ENCODE measurements at places on chromosomes 2 and 18.

- DNase-seq: no peak
Measured at GRCh38 chr2:35891936-35892335, 463.6 kb upstream of the CRIM1 start.

DNA sequence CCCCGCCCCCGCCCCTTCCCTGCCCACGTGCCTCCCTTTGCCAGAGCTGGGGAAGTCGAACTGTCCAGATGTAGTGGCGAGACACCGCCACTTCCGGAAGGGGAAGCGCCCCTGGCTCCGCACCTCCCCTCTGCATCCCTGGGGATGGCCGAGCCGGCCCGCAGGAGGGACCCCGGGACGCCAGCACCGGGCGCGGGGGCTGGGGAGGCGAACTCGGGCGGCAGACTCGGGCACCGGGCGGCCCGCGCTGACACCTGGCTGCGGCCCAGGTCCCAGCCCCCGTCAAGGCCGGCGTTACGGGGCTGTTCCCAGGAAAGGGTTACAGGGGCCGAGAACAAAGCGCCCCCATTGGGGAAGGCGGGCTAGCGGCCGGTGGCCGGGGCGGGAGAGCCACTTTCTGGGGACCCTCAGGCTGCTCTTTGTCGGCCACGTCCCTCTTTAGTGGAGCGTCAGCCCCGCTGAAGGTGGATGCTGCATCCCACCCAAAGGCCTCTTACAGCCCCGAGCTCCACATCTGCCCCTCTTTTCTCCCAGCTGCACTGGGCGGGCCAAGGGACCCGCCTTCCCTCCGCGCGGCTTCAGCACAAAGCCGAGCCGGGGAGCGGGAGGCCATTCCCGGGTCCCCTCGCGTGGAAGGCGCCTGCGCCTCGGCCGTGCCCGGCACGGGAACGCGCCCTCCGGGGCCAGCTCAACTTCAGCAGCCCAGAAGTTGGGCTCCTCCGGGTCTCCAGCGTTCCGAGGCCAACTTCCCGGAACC lies 1.3 kb downstream of the SDC1 start:
- peak; percentile 40 for DNase-seq

- DNase-seq: peak; percentile 5
Measured at GRCh38 chr2:56801214-56801613, 617.4 kb downstream of the CCDC85A start.

- DNase-seq: peak; percentile 86
Measured at GRCh38 chr2:40371525-40372282, 80.2 kb downstream of the SLC8A1 start.

DNA sequence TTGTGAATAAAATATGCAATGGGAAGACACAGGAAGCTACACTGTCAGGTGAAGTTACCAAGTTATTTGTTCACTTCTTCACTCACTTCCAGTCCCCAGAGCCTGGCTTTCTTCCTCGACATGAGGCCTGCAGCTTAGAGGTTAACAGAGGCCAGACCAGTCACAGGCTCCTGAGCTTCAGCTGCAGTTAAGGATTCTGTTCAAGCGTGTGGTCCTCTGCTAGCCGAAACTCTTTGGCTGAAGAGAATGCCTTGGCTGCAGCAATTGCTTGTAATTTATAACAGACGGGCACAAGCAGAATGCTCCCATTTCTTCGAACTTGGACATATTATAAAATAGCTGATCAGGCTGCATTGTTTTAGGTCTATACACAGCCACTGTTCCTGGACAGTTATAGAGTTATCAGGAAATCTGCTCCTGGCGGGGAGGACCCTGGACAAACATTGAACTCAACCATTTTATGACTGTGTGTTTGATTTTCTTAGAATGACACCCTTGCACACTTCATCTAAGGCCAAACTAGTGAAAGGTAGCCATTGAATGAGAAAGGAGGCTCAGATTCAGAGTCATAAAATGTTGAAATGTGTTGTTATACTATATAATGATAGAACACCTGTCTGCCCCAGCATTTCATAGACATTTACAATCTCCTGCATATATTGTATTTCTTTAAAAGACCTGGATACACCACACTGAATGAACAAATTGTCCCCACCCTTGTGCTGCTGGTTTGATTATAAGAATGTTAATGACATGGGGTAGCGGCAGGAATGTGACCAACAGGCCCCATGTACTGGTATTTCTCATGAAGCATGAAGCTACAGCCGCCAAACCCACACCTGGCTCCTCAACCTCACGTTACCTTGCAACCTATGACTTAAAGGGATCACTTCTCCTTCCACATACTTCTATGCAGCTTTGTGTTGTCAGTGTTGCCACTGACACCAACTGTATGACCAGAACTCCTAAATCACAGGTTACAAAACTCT lies 153.6 kb downstream of the TDRD15 start:
- no peak for DNase-seq

- no peak for DNase-seq
Measured at GRCh38 chr2:239154971-239155805, 245.6 kb downstream of the HDAC4 start.

GRCh38 chr18:23136326-23137096 lies 1.2 kb downstream of the CABLES1 start:
- peak; percentile 46 for DNase-seq

GRCh38 chr18:46362533-46362932 lies 258.3 kb downstream of the HAUS1 start:
- no peak for DNase-seq

DNA sequence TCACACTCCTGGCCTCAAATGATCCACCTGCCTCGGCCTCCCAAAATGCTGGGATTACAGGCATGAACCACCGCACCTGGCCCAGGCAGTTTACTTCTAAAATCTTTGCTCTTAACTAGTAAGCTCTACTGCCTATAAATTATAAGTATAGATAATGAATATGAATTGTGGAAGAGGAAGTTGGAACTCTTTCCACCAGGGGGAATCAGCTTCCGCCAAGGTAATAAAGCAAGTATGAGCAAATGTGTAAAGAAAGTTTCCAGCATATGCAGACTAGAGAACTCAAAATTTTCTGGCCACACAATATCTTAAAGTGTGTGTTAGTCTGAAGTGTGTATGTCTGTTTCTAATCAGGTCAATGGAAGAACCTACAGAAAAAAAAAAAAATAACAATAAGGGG lies 68.1 kb downstream of the RMDN2 start:
- peak; percentile 52 for DNase-seq

DNA sequence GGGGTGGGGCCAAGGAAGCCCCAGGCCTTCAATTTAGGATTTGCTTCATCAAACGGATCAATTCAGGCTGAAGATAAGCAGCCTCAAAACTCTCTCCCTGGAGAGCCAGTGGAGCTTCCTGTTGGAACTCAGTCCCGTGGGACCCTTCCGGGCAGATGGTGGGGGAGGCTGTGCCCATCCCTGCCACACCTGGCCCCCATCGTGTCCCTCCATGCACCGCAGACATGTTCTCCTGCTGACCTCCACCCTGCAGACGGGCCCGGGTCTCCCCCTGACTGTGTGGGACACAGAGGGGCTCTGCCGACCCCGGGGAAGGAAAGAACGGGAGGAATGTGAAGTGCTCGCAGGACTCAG lies 144.2 kb downstream of the TPO start:
- no peak for DNase-seq

GRCh38 chr2:219497495-219498279 lies 1.0 kb upstream of the GMPPA start:
- peak; percentile 63 for DNase-seq

DNA sequence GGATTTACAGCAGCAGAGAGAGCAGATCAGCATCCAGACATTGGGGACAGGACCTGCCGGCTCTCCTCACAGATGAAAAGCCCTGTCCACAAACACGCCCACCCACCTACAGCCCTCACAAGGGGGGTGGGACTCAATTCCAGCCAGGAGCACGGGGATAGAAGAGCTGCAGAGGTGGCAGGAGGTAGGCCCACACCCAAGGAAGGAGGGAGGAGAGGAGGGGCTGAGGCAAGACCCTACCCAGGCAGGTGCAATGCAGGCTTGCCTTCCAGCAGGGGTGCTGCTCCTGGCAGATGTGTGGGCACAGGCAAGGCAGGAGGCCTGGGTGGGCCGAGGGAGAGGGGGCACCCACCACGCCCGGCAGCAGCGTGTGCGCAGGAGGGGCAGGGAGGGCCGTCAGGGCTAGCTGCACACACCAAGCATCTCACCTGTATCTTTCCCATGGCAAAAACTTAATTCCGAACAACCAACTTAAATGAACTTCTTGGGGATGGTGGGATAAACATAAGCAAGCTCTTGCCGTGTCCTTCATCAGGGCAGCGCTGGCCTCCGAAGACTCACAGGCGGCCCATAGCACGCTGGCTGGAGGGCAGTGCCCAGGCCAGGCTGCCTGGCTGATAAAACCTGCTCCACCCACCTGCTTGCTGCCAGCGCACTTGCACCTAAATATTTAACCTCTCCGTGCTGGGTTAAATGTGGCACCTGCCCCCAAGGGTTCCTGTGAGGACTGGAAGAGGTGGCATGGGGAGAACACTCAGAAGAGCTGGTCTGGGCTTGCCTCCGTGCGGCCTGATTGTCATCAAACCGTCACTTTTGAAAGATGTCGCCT lies 219.5 kb downstream of the HDAC4 start:
- no peak for DNase-seq

GRCh38 chr18:13376298-13376840 lies 157.8 kb downstream of the LDLRAD4 start:
- DNase-seq: no peak

DNA sequence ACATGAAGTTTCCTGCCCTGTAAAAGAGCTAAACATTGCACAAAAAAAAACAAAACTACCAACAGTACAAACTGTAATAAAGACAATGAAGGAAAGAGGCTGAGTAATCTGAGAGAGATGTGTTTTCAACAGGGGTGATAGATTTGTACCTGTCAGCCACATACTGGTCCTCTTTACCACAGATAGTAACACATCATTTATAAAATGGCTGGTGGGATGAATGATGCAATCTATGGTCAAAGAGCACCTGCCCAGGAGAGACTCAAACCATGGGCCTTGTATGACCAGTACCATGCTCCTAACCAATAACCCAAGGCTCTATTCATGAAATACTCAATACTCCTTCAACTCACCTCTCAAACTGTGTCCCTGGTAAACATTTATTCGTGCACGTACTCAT lies 4.5 kb downstream of the SUCLG1 start:
- DNase-seq: no peak

GRCh38 chr18:43061816-43062215 lies 53.7 kb downstream of the RIT2 start:
- DNase-seq: no peak

- no peak for DNase-seq
Measured at GRCh38 chr18:63254716-63255399, 64.7 kb downstream of the BCL2 start.

DNA sequence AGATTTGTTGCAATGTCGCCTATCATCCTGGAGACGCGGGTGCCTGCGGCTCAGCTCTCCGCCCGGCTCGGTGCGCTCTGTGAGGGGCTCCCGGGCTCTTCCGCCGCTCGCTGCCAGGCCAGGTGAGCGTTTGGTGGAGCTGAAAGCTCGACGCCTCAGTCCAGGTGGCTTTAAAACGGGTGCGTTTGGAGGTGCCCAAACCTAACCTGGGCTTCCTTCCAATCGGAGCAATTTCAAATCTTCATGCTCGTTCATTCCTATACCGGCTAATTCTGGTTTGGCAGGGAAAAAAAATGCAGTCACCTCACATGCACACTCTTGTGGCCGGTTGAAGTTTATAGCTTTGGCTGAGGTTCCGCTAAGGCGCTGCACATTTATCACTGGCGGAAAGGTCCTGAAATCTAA lies at the start of gene SLC16A14:
Gene SLC16A14 (minus strand): TSS at position 274 of the 405 bp plus-strand sequence. CDS start 9,572 bp downstream, outside the sequence.
- peak; percentile 59 for DNase-seq

DNA sequence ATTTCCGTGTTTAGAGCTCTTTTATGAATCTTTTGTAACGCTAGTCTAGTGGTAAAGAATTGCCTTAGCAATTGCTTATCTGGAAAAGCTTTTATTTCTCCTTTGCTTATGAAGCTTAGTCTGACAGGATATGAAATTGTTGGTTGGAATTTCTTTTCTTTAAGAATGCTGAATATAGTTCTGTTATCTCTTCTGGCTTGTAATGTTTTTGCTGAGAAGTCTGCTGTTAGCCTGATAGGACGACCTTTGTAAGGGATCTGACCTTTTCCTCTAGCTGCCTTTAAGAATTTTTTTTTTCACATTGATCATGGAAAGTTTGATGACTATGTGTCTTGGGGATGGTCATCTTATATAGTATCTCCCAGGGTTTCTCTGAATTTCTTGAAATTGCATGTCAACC lies 101.1 kb downstream of the TRABD2A start:
- DNase-seq: no peak

DNA sequence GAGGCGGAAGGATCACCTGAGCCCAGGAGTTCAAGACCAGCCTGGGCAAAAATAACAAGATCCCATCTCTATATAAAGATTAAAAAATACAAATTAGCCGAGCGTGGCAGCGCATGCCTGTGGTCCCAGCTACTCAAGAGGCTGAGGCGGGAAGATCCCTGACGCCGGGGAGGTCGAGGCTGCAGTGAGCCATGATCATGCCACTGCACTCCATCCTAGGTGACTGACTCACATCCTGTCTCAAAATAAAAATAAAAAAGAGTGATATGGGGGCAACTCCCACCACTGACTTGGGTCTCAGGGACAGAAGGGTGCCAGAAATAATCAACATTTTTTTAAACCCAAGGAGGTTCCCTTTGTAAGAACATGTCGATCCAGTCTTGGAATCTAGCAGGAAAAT lies 37.6 kb downstream of the ZNF516 start:
- DNase-seq: peak; percentile 50

- peak; percentile 35 for DNase-seq
Measured at GRCh38 chr2:102841107-102841840, 79.4 kb downstream of the TMEM182 start.

GRCh38 chr2:234977228-234977679 lies 25.4 kb downstream of the SH3BP4 start:
- DNase-seq: no peak

DNA sequence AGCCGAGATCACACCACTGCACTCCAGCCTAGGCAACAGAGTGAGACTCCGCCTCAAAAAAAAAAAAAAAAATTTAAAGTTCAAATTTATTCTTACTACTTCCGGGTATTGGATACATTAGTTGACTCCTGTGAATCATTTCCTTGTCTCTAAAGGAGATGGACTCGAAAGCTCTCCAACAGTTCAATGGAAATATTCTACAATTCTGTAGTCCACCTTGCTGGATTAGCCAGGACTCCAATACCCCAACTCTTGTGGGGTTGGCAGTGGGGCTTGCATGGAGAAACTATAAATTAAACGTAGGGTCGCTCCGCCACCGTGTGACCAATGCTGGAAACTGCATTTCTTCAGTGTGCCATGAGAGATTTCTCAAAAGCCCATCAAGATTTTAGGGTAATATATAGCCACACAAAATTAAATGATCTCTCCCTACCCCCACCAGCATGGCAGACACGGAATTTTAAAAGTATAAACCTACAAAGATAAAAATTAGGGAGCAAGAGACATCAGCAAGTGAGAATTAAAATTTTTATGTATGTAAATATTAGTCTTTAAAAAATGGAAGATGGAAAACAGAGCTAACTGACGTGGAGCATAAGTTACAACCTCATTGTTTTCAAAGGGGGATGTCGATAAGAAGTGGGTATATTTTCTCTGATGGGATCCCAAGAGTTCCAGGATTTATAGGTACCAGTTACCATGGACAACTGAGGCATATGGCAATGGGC lies 27.8 kb upstream of the GAREM2 start:
- peak; percentile 54 for DNase-seq

- DNase-seq: no peak
Measured at GRCh38 chr18:74397572-74397971, 59.5 kb downstream of the DIPK1C start.

DNA sequence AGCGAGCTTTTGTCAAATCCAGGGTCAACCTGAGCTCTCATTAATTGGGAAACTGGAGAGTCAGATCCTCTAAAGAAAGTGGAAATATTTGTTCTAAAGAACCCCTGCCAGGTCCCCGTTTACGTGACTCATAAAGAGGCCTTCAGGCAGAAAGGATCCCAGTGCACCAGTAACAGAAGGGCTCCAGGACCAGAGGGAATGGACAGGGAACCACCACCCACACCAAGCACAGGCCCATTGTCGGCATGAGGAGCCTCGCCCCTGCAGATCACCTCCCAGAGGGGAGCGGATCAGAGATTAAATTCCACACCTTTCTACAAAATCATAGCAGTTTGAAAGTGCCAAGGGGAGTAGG lies 16.4 kb upstream of the C1QL2 start:
- DNase-seq: no peak
